ENCODE measurements at places on chromosomes 6 and 20.

DNA sequence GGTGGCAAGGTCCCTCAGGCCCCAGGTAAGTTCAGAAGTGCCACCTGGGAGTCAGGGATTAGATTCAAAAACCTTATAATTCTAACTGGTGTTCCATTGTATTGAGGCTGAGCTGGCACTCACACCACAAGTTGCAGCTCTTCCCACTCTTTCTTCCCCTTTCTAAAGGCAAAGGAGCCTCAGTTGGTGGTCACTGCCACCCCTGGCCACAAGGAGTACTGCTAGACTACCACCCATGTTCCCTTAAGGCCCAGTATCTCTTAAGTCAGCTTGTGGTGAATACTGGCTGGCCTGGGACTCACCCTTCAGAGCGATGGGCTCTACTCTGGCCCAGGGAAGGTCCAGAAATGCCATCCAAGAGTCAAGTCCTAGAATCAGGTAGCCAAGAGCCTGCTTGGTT lies 421.1 kb upstream of the KHDRBS2 start:
- no peak for DNase-seq

- DNase-seq = peak; percentile 72
Measured at GRCh38 chr6:52407467-52407866, 12.7 kb upstream of the EFHC1 start.

DNA sequence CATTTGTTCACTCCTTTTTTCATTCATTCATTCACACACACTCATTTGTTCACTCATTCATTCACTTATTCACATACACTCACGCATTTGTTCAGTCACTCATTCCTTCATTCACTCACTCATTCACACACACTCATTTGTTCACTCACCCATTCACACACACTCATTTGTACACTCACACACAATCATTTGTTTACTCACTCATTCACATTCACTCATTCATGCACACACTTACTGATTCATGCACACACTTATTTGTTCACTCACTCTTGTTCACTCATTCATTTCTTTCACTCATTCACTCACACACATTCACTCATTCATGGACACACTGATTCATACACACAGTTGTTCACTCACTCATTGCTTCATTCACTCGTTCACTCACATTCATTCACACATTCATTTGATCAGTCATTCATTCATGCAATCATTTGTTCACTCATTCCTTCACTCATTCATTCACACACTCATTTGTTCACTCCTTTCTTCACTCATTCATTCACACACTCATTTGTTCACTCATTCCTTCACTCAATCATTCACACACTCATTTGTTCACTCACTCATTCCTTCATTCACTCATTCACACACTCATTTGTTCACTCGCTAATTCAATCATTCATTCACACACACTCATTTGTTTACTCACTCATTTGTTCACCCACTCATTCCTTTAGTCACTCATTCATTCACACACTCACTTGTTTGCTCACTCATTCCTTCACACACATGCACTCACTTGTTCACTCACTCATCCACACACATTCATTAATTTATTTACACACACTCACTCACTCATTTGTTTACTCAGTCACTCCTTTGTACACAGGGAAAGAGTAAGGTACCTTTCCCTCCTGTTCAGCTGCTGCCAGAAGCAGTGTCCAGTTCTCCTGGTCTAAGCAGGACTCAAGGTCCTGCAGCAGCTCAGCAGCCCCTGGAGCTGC lies 50.7 kb upstream of the BHLHE23 start:
- DNase-seq = no peak

DNA sequence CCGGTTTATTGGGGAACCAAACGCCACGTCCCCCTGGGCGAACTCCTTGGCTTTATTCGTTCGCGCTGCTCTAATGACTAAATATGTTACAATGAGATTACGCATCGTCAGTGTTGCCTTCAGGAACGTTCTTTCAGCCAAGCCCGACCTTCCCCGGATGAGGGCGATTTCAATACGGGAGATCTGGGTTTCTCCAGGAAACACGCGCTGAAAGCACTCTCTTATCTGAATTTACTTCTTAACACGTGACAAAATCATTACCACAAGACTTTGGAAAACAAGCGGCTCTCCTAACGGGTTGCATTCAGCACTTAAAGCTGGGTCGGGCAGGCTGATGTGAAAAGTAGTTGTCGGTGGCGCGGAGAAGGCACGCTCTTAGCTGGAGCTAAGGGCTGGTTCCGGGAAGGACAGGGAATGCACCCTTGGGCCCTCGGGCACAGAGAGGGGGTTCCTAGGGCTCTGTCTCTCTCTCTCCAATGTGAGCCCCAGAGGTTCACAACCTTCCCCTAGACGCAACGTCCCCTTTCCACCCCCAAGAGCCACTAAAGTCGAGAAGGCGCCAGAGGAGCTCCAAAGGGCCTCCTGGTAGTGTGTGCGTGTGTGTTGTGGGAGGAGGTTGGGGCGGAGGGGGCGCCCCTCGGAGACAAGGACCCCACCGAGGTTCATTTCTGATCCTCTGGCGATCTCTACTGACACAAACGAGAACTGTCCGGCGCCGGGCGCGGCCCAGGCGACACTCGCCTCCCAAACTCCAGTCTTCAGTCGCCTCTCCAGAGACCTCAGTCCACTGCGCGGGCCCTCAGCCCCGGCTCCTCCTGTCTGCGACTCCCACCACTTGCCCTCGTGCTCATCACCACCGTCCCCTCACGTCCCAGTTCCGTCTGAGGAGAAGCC lies 7.1 kb upstream of the NKX2-2 start:
- DNase-seq = no peak

GRCh38 chr6:139010674-139011073 lies 17.9 kb upstream of the ABRACL start:
- no peak for DNase-seq

DNA sequence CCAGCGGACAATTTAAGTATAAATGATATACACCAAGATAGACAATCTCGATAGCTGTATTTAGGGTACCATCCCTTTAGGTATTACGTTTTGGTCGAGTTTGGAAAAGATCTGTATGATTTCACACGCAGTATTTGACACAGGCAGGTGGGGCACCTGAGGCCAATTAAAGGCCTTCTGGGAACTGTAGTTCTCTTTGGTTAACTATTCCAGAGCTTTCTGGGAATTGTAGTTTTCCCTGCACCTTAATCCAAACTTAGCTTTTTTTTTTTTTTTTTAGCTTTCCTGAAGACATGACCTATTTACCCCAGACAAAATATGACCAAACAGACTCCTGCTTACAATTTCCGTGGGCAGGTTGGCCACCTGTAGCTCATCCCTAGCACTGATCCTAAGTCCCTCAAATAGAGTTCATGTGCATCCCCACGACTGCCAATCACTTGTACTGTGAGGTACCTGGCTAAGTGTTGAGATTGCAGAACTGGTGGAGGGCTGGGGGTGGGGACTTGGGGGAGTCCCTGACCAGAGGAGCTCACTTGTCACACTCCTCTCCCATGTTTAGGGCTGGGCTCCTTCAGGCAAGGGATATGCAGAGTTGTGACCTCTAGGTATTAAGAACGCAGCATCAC lies 999 bp upstream of the EHMT2 start:
- DNase-seq = peak; percentile 76

- DNase-seq = no peak
Measured at GRCh38 chr6:37176268-37177076, 6.5 kb downstream of the PIM1 start.

DNA sequence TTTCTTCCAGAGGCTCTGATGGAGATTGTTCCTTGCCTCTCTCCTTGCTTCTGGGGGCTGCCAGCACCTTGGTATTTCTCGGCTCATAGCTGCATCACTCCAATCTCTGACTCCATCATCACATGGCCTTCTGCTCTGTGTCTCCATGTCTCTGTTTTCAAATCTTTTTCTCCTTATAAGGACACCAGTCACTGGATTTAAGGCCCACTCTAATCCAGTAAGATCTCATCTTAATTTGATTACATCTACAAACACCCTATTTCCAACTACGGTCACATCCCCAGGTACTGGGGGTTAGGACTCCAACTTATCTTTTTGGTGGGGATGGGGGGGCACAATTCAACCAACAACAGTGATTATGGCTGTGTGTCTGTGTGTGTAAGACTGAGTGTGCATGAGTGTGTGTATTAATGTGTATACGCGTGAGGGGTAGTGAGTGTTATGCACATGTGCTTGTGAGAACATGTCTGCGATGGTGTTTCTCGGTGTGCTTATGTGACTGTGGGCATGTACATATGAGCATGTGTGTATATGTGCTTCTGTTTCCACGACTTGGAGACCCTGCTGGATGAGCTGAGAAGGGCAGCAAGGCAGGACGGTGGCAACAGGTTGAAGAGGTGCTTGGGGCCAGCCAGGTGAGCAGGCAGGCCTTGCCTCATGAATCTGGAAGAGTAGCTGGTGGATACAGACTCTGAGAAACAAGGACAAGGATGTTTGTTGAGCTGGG lies 130.5 kb downstream of the MRPL14 start:
- DNase-seq = no peak

GRCh38 chr20:36157610-36158009 lies 3.1 kb downstream of the EPB41L1 start:
- no peak for DNase-seq

Measured in common myeloid progenitor, CD34-positive (primary cell).